ENCODE measurements at places on chromosomes 16 and 17. TPM values are rescaled to one million over a fixed set of nuclear protein-coding genes. Genes with fewer than 3 reads are reported as not detected.

GRCh38 chr17:538181-538973, 176.3 kb downstream of the VPS53 start:
- no peak for DNase-seq

GRCh38 chr16:53642094-53642493, 61.6 kb downstream of the RPGRIP1L start:
- DNase-seq: no peak

GRCh38 chr16:2278272-2278608, 10.3 kb upstream of the RNPS1 start:
- DNase-seq: no peak

DNA sequence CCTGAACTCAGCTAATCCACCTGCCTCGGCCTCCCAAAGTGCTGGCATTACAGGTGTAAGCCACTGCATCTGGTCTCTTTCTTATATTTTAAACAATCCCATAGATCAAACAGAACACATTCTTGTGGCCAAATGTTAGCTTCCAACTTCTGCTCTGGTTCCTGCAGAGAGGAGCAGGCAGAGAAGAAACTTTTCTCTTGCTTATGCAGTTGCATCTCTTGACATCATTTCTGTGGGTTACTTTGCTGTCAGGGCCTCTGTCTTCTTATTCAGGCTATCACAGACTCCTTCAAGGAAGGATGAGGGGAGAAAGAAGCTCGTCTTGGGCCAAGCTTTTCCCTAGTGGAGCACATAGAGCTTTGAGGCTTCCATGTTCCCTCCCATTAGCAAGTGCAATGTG, 7.8 kb downstream of the HSD17B2 start:
- DNase-seq: no peak

- DNase-seq: no peak
These were observed 7.2 kb upstream of the TBKBP1 start for GRCh38 chr17:47686664-47687327.

DNA sequence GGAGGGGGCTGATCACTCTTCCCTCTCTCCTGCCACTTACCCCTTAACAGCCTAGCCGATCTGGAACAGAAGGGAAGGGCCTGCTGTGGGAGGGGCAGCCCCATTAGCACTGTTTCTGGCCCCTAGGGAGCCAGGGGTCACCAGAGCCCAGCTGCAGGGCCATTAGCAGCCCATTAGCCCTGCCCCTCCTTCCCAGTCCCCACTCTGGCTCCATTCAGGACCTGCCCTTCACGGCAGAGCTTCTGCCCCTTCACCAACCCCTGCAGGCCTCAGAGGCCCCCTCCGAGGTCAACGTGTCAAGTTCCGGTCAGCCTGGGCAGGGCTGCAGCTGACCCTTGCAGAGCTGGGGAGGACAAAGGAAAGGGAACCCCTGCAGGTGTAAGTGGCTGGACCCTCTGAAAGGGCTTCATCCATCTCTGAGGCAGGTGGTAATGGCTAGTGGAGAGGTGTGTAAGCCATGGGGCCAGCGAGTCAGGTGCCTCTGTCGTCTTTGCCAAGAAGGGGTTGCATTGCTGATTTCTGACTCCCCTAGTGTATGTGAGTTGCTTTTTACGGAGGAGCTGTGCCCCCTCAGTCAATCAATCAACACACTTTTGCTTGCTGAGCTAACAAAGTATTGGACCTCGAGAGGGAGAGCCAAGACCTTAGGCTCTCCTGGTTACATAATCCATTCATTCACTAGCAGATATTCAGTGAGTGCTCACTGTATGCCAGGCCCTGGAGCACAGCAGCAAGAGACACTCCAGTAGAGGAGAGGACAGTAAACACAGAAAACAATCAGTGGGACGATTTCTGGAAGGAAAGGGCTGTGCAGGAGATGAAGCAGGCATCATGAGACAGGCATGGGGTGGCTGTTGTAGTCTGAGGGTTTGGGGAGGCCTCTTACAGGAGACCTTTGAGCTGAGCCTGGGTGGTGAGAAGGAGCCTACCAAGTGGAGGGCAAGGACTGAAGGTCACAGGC, 18.2 kb upstream of the KCNJ12 start:
- no peak for DNase-seq

- peak; percentile 30 for DNase-seq
These were observed 28.7 kb upstream of the GAS7 start for GRCh38 chr17:10226930-10227695.

DNA sequence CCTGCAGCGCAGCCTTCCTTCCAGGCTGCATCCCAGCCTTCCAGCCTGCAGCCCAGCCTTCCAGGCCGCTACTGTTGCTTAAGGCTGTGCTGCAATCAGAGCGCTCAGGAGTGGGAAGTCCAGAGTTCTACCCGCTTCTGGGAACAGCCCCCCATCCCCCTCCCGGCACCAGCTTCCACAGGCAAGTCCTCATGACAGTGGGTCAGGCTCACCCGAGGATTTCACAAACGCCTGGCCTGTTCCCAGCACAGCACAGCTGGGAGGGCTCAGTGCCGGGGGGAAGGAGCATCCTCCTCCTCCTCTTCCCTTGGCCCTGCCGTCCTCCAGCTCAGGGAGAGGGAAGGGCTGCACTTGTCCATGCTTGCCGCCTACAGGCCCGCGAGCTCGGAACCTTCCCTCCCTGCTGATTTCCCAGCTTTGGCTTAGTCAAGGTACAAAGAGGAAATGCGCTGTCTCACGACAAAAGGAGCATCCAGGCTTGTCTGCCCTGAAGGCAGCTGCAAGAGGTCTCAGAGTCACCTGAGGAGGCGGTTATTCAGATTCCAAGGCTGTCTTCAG, 8.3 kb downstream of the SOCS3 start:
- DNase-seq: peak; percentile 67

DNA sequence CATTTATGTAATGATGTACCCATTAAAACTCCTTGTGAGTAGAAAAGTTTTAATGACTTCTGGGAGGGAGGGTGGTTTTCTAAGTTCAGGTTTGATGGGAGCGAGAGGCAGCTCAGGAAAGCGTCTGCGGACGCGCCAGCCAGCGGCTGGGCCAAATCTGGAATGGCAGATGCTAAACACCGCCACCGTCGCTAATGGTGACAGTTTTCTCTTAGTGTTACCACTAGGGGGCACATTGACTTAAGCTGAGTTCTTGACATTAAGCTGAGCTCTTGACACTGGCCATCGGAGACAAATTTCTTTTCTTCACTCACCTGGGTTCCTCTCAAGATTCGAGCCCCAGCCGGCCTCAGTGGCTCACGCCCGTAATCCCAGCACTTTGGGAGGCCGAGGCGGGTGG, 6.7 kb downstream of the TRPV1 start:
- DNase-seq: peak; percentile 36

DNA sequence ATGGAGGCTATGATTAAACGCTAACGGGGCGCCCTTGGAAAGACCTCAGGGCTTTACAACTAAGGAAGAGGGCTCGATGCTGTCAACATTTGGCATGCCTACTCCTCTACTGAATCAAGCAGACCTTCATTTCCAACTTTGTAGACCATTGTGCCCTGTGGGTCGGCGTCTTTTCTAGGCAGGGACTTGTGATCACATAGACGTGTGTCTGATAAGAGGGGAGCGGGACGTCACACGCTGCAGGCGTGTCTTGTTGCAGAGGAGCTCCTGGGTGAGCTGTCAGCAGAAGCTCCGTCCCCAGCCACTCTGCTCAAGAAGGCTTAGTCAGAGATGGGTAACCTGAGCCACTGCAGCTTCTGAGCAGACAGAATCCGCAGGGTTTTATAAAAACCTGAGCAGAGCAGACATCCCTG, 2.8 kb downstream of the MAPK8IP3 start:
- no peak for DNase-seq

GRCh38 chr16:15510992-15511391, 76.6 kb downstream of the BMERB1 start:
- DNase-seq: no peak

DNA sequence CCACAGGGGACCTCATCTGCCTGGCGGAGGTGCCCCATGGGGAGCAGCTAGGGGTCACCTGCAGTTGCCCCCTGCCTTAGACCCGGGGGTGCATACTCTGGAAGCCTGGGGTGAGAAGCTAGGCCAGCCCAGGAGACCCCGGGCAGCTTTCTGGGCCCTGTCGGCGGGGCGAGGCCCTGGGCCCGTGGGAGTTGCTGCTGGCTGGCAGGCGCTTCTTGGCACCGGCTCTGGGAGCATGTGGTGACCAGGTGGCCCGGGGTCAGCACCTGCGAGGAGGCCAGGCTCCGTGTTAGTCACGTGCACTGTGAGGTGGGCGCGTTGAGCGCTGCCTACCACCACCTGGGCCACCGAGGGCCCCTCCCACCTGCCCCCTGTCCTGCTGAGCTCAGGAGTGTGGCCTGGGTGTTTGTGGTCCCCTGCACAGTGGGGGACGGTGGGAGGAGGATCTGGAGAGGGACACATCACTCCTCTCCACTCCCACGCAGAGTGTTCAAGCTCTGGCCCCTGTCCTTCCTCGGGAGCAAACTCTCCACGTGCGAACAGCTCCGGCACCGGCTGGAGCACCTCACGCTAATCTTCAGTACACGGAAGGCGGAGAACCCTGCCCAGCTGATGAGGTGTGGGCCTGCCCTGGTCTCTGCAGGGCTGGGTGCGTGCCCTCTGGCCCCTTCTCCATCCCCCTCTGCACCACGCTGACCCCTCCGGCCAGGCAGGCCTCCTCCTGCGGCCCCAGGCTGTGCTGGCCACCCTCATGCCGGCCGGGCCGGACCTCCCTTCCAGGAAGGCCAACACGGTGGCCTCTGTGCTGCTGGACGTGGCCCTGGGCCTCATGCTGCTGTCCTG, 5.8 kb downstream of the PIGQ start:
- DNase-seq: no peak

GRCh38 chr17:81020767-81021497, 14.0 kb upstream of the BAIAP2 start:
- DNase-seq: no peak

DNA sequence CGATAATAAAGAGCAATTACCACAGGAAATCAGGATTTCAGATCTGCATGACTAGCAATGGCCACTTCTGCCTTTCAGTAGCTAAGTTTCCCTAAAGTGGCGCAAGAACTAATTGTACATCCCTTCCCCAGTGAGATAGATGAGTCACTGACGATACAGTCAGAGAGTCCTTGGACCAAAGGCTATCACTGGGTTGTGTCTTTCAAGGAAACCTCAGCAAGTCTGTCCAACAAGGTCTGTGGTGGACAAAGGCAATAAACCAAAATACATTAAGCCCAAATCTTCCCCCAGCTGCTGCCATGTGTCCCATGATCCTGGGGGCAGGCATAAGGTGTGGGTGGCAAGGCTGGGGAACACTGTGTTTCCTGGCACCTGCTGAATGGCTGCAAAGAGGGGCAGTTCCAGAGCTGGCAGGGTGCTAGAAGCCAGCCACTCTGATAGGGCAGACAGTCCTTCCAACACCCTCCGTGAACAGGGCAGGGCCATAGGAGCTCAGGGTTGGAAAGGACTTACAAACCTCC, 20.5 kb upstream of the MTMR4 start:
- DNase-seq: no peak

Gene RAB40C
- 11.9 TPM for total RNA-seq

Gene NAGS
- total RNA-seq: 0.25 TPM

- DNase-seq: peak; percentile 14
These were observed 20.2 kb downstream of the TBCD start for GRCh38 chr17:82772026-82772425.

GRCh38 chr16:2229091-2229490, 5.7 kb downstream of the E4F1 start:
- DNase-seq: no peak

GRCh38 chr17:50781167-50781566, 13.8 kb upstream of the ANKRD40CL start:
- no peak for DNase-seq

Gene FAM171A2
- total RNA-seq: 2.8 TPM

DNA sequence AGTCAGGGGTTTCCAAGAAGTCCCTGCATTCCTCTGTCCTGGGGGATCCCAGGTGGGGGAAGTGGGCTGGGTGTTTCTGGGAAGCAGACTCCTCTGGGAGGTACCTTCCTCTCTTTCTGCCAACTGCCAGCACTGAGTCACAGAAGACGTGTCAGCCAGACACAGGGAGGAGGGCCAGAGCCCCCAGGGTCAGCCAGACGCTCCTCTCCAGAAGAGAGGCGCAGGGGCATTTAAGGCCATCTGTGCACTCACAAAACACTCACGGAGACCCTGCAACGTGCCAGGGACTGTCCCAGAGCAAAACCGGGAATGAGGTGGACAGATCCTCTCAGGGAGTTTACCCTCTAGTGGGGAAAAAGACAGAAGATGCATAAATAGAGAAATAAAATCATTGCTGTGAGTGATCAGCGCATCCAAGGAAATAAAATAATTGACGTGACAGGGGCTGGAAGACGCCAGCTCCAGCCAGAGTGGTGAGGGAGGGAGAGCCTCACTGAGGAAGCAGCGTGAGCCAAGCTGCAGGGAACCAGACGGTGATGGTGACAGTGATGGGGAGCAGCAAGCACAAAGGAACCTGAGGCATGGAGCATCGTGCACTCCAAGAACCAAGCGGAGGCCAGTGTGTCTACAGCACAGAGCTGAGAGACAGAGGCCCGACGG, 105.4 kb downstream of the ZNF423 start:
- no peak for DNase-seq

Gene CCDC137
- 20.3 TPM for total RNA-seq
